M059J (cell line): ENCODE measurements at places on chromosomes 2 and 18. TPM values are rescaled to one million over a fixed set of nuclear protein-coding genes. Genes with fewer than 3 reads are reported as not detected.

Gene ACADL
- not detected in 2 replicates for total RNA-seq

Gene ACAA2
- 44.2 and 59.3 TPM in 2 replicates for total RNA-seq

Gene ANKRD30B
- 0.57 and 3.4 TPM in 2 replicates for total RNA-seq

Gene ADAM23
- 0.25 TPM in 1 of 2 replicates, not detected in the other for total RNA-seq

Gene CHST9
- total RNA-seq, result not detected in 2 replicates

Gene POTEJ
- total RNA-seq, result not detected in 2 replicates

Gene AAMP
- 108 and 153 TPM in 2 replicates for total RNA-seq

Gene SCN9A
- 0.42 and 0.86 TPM in 2 replicates for total RNA-seq

Gene CD8B
- total RNA-seq, result not detected in 2 replicates

Gene KCNJ3
- total RNA-seq, result not detected in 2 replicates

Gene KCNJ13
- total RNA-seq, result not detected in 2 replicates

Gene C2orf72
- total RNA-seq, result 1.1 and 1.6 TPM in 2 replicates

Gene PTPN2
- total RNA-seq, result 12.7 and 23.0 TPM in 2 replicates

Gene FKBP1B
- 6.6 and 9.7 TPM in 2 replicates for total RNA-seq

Gene AQP12B
- not detected in 2 replicates for total RNA-seq

Gene TEX44
- total RNA-seq, result not detected in 2 replicates

Gene PDIA6
- 345 and 486 TPM in 2 replicates for total RNA-seq

Gene SAG
- not detected in 2 replicates for total RNA-seq

Gene TUBA3E
- not detected in 2 replicates for total RNA-seq

Gene ABCG8
- total RNA-seq, result not detected in 2 replicates
